ENCODE measurements at places on chromosomes 16 and 17. TPM values are rescaled to one million over a fixed set of nuclear protein-coding genes. Genes with fewer than 3 reads are reported as not detected.

CCR7 gene
- total RNA-seq = 0.33 TPM

PRCD gene
- total RNA-seq = 7.2 TPM

PERCC1 gene
- not detected for total RNA-seq

RPGRIP1L gene
- total RNA-seq = 7.5 TPM

CES3 gene
- total RNA-seq = 2.1 TPM

HDAC5 gene
- 66.5 TPM for total RNA-seq

ST6GALNAC2 gene
- total RNA-seq = 39.8 TPM

CDRT15 gene
- total RNA-seq = not detected

MFAP4 gene
- 45.5 TPM for total RNA-seq

Data from breast epithelium (tissue), 4 donors.